ENCODE measurements at places on chromosomes 2 and 18. TPM values are rescaled to one million over a fixed set of nuclear protein-coding genes. Genes with fewer than 3 reads are reported as not detected.

GRCh38 chr2:122194546-122194945 is 439.1 kb downstream of the TSN start:
- no peak overlapping the region for H3K4me3 ChIP-seq
- no peaks in the 10 kb centered on the region for H3K27me3 ChIP-seq
- DNase-seq: no peak
- H3K36me3 ChIP-seq: no peaks in the 10 kb centered on the region

- H3K4me3 ChIP-seq: no peak overlapping the region
- H3K4me1 ChIP-seq: no peaks in the 10 kb centered on the region
- H3K27ac ChIP-seq: no peak overlapping the region
- no peaks in the 10 kb centered on the region for H3K36me3 ChIP-seq
- no peaks in the 10 kb centered on the region for H3K27me3 ChIP-seq
These were observed 273.5 kb upstream of the HS6ST1 start for GRCh38 chr2:128591861-128592822.

DNA sequence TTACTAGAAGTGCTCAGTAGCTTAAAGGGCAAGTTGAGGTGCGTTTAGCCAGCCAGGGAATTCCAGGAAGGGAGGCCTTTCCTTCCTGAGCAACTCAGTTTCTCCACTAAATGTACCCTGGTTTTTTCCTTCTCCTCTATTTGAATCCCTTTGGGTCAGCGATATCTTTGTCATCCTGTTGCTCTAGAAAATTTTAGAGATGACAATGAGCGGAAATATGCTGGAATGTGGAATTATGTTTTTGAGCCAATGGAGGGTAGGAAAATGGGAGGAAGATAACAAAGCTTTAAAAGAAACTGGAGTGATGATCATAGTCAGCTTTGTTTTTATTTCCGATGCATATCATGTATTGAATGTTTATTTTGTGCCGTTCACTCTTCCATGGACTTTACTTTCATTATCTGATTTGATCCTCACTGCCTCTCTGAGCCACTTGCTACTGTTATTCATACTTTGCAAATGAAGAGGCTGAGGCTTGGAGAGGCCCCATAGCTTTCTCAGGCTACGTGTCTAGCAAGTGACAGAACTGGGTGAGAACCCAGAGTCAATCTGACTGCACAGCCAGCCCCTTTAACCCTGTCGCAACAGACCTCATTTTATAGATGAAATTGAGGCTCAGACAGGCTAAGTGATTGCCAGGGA is 67.3 kb downstream of the NTSR2 start:
- H3K4me1 ChIP-seq: no peaks in the 10 kb centered on the region
- H3K36me3 ChIP-seq: peaks cover 14% of the 10 kb centered on the region
- DNase-seq: no peak
- H3K27ac ChIP-seq: no peak overlapping the region
- H3K27me3 ChIP-seq: no peaks in the 10 kb centered on the region
- H3K4me3 ChIP-seq: no peak overlapping the region

- peaks cover 34% of the 10 kb centered on the region for H3K4me1 ChIP-seq
- H3K27ac ChIP-seq: no peak overlapping the region
These were observed 11.4 kb upstream of the ARHGAP25 start for GRCh38 chr2:68723181-68723580.

The CEP76 gene
- polyA plus RNA-seq: 4.1 TPM

Measured in stomach (tissue), 19 donors.